Epithelial cell of alveolus of lung (primary cell): ENCODE measurements at places on chromosomes 16 and 17. TPM values are rescaled to one million over a fixed set of nuclear protein-coding genes. Genes with fewer than 3 reads are reported as not detected.

The ITGAL gene
- not detected in 2 replicates for total RNA-seq

The TBC1D3D gene
- not detected in 2 replicates for total RNA-seq

The CNGB1 gene
- under 0.01 TPM in 1 of 2 replicates, not detected in the other for total RNA-seq

The HSDL1 gene
- total RNA-seq: 18.0 and 20.4 TPM in 2 replicates

The SLC16A13 gene
- total RNA-seq: 0.16 and 1.7 TPM in 2 replicates

The RAB11FIP4 gene
- under 0.01 and 0.52 TPM in 2 replicates for total RNA-seq

The PMFBP1 gene
- total RNA-seq: 0.08 TPM in 1 of 2 replicates, not detected in the other

The OR1A1 gene
- not detected in 2 replicates for total RNA-seq

The TNP2 gene
- total RNA-seq: not detected in 2 replicates

The OR3A3 gene
- total RNA-seq: not detected in 2 replicates

The PRAC1 gene
- not detected in 2 replicates for total RNA-seq

The OTOP2 gene
- total RNA-seq: not detected in 2 replicates

The KRT14 gene
- 0.13 and 0.48 TPM in 2 replicates for total RNA-seq

The APOBR gene
- not detected in 2 replicates for total RNA-seq

The CCL17 gene
- total RNA-seq: not detected in 2 replicates

The PRSS53 gene
- 0.52 and 8.1 TPM in 2 replicates for total RNA-seq

The DUS2 gene
- total RNA-seq: 13.7 and 16.3 TPM in 2 replicates

The SLC5A10 gene
- total RNA-seq: not detected in 2 replicates

The CX3CL1 gene
- total RNA-seq: 0.91 TPM in 1 of 2 replicates, not detected in the other
